H1 (cell line): ENCODE measurements at places on chromosomes 12 and 14.

DNA sequence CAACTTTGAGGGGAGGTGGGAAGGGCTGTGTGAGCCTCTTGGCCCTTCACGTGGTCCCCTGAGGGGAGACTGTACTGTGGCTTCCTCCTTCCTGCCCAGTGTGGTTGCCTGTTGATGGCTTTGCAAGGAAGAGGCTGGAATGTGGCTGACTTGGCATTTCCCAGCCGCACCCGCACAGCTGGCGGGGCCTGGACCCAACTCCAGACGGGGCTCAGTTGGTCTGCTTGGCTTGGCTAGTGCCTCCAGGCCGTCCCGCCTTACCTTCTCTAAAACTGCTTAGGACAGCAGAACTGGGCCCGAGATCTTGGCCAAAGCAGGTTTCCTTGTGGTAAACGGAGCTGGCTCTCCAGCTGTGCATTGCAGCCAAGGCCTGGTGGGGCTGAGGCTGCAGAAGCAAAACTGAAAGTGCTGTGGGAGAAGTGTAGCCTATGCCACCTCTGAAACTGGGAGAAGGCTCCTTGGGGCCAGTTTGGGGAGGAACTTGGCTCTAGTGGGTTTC is 139.5 kb downstream of the SMOC1 start:
- DNase-seq: no peak

DNA sequence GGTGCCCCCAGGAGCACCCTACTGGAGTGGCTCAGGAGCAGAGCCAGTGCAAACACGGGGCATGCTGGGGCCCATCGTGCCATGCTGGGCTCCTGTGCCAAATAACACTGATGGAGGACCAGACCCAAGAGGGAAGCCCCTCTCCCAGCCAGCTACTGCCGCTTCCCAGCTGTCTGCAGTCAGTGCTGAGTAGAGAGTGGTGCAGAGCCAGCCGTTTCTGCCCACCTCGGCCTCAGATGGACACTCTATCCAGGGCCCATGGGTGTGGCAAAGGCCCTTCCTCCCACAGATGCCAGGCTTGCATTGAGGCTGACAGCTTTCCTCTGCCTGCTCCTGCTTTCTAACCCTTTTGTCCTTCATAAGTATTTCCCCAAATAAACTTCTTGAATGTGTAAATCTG is 13.2 kb downstream of the CLBA1 start:
- no peak for DNase-seq

DNA sequence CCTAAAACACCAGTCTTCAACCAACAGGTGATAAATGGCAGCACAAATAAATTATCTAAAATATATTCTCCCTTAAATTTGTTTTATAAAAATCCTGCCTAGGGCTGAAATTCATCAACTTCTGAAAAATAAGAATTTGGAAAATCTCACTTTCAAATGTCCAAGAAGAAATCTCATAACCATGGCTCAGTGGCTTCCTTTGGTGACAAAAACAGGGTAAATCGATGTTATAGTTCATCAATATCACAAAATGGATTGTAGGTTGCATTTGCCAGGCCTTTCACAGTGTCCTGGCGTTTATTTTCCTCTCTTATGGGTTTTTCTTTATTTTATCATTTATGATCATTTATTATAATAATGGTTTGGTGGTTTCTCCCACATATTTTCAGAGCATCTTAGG is 103.0 kb downstream of the PTGER2 start:
- no peak for DNase-seq

DNA sequence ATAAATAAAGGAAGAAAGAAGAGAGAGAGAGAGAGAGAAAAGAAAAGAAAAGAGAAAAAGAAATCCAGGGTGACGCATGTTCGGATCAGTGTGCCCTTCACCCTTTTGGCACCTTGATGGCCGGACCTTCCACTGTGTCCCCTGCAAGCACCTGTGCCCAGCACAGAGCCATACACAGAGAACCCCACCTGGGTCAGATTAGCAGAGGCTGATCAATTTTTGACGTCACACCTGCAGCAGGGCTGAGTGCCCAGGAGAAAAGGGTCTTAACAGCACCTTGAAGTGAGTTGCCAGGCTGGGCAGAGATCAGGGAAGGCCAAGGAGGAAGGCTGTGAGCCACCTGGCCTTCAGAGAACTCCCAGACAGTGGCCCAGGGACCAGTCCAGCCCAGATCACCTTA is 114.4 kb downstream of the CALM1 start:
- no peak for DNase-seq

DNA sequence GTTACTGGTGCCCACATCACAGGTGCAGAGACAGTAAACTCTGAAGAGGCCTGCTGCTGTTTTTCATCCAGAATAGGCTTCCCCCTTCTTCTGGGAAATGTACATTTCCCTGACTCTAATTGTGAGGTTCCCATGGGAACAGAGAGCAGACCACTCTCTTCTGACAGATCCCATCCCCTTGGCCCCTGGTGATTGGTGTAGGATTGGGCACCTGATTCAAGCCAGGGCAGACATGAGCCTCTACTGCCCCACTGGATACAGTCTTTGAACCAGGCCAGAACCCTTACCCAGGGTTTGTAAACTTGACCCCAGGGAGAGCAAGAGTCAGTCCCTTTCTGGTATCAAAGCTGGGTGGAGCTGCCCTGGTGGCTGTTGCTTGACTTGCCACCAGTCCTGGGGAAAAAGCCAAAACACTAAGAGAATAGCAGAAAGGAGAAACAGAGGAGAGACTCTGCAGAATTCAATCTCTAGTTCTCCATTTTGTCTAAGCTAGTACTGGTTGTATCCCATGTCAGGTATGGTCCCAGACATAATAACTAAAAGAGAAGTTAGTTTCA is 14.8 kb upstream of the NFYB start:
- no peak for DNase-seq

DNA sequence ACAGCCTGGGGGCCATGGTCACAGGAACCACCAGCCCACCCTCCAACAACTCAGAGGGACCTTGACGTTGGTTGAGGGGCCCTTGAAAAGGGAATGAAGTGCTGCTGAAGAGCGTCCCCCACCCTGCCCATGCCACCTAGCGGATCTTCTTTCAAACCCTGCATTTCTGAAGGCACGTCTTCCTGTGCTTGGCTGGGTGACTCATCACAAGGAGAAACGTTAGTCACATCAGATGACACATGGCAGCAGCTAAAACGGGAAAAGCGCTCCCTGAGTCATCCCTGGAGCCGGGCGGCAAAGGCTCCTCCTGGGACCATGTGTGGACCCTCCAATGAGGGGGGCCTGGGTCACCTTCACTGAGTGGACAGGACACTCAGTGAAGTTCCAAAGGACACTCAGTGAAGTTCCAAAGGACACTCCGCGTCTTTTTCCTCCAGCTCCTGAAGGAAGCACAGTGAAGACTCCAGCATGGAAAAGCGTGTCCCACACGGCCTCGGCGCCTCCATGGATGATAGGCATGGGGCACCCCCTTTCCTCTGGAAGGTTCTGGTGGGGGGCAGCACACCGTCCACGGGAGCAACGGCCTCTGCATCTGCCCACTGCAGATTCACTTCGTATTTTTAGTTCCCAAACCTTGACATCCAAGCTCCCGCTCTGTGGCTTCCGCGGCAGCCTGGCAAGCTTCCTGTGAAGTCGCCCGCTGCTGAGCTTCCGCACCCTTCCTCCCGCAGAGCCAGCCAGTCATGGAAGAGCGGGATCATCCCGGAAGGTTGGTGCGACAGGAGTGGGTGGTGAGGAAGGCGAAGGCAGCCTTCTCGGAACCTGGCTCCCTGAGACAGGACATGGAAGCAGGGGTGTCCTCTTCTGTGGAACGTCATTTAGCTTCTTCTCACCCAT is 383.4 kb downstream of the VRK1 start:
- DNase-seq: no peak
